ENCODE measurements at places on chromosomes 1 and 21.

- no peak for DNase-seq
Observed at GRCh38 chr1:149844650-149845255, 54.6 kb upstream of the BOLA1 start.

DNA sequence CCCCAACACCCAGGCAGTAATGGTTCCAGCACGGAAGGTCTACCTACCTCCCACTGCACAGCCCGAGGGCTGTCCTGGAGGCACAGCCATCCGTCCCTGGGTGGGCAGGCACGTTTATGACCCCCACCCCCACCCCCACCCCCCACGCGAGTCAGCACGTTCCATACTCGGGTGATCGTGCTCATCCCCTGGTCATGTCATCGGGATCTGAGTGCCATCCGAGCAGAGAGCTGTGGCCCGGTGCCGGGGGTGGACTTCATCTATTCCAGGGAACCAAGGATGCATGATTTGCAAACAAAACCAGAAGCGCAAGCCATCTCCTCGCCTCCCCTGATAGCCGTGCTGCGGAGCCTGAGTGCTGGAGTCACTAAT, 1.1 kb downstream of the TSPEAR start:
- no peak for DNase-seq

DNA sequence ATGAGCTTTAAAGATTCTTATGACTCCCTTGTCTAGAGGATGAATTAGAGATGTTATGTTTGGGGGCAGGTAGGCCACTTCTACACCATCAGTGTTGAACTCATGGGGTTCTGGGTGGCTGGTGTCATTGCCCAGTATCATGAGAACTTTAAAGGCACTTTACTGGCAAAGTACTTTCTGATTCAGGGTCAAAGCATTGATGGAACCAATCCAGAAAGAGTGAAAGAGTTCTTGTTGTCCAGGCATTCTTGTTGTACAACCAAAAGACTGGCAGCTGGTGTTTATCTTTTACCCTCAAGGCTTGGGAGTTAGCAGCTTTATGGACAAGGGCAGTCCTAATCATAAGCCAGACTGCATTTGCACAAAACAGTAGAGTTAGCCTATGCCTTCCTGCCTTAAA, 673.0 kb downstream of the USP25 start:
- DNase-seq, result no peak

GRCh38 chr1:115348636-115349035, 10.6 kb upstream of the NGF start:
- no peak for DNase-seq

GRCh38 chr1:229365569-229365968, 22.7 kb upstream of the CCSAP start:
- DNase-seq, result no peak

- no peak for DNase-seq
Observed at GRCh38 chr1:178986204-178986603, 39.5 kb upstream of the FAM20B start.

GRCh38 chr21:31885146-31885545, 12.3 kb downstream of the HUNK start:
- no peak for DNase-seq

DNA sequence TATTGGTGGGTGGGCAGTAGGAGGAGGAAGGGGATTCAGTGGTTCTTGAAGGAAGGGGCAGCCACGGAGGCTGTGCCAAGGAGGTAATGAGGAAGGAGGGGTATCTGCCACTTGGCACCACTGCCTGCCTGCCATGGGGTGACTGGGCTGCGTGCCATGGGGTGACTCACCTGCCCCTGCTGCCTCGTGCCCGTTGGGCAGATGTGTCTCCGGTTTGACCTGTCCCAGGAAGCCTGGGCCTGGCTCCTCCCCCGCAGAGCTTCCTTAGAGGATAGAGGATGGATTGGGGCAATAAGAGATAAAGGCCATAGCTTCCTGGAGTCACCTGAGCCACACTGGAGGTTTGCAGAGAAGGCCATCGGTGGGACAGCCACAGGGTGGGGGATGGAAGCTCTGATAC, 1.7 kb downstream of the PADI3 start:
- no peak for DNase-seq

- DNase-seq, result no peak
Observed at GRCh38 chr1:10216090-10216749, 5.8 kb downstream of the KIF1B start.

- no peak for DNase-seq
Observed at GRCh38 chr21:25560271-25560685, 47.0 kb downstream of the MRPL39 start.

GRCh38 chr1:31859719-31860118, 43.9 kb upstream of the SPOCD1 start:
- no peak for DNase-seq

- DNase-seq, result no peak
Observed at GRCh38 chr1:38444770-38445442, 398.3 kb upstream of the POU3F1 start.

- no peak for DNase-seq
Observed at GRCh38 chr1:11334821-11335220, 61.8 kb downstream of the UBIAD1 start.

DNA sequence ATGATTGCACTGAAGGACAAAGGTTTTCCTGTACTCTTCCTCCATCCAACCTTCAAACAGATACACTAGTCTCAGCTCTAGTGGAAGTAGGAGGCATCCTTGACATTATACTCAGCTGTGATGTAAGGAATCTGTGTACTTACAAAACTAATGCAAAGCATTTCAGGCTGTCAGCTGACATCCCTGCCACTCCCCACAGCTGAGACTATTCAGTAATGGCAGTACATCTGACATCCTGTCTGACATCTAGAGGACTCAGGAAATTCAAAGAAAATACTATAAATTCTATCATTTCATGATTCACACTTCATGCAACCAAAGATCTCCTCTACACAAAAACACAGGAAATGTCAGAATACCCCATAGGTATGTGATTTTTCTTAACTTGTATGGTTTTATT, 325.8 kb downstream of the SMYD3 start:
- DNase-seq, result no peak

All from COR-L47 (cell line).